Adipocyte (in vitro differentiated cells): ENCODE measurements at places on chromosomes 6 and 20.

DNA sequence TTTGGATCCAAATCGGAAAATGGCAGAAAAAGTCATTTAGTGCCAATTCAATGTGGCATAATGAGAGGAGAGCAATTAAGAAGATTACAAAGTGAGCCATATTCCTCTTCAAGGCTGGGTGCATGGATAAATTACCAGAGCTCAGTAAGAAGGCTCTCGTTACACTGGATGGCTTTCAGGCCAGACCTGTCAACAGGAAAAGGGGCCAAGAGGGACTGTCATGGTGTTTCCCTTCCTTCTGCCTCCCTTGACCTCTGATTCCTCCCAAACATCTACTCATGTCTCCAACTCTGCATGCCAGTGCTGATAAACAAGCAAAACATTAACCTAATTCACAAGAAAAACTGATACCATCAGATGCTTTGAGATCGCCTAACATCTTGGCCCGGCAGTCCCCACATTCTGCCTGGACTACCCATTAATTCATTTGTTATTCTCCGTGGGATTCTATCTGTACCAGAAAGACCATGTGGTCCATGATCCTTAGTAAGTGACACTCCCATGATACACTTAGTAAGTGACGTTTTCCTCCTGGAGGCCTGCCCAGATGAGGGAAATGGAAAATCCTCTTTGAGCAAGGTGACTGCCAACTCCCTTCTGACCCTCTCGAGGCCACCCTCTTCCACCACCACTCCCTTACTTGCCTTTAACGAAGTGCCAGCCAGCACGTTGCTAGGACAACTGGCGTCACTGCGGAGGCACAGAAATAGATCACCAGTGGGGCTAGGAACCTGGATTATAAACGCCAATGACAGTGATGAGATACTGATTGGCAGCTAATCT, 239.2 kb downstream of the GMPR start:
- DNase-seq, result no peak

DNA sequence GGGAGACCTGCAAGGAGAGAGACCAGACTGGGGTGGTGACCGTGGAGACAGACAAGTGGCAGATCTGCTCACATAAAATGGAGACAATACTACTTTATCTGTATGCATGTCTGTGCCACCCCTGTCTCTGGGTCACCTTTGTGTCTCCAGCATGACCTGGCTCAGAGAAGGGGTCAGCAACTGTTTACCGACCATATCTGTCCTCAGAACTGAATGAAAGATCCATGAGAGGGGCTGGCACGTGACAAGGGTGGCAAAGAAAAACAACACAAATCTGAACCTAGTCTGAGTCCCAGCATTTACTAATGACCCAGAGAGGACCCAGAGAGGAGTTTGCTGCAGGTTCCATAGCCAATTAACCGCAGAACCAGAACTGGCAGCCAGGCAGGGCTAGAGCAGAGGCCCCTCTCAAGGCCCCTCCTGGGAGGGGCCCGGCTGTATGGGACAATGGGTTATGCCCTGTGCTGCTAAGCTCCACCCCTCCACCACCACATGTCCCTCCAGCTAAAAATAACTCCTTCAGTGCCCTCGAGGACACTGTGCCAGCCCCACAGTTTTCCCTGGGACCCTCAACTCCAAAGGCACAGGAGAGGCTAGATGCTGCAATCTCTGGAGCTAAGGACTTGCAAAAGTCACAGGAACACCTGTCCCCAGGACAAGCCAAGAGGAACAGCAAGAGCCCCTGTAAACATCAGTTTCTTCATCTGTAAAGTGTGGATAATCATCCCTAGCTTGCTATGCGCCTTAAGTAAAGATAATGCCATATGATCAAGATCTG, 2.2 kb downstream of the AHCY start:
- DNase-seq, result peak; percentile 40

DNA sequence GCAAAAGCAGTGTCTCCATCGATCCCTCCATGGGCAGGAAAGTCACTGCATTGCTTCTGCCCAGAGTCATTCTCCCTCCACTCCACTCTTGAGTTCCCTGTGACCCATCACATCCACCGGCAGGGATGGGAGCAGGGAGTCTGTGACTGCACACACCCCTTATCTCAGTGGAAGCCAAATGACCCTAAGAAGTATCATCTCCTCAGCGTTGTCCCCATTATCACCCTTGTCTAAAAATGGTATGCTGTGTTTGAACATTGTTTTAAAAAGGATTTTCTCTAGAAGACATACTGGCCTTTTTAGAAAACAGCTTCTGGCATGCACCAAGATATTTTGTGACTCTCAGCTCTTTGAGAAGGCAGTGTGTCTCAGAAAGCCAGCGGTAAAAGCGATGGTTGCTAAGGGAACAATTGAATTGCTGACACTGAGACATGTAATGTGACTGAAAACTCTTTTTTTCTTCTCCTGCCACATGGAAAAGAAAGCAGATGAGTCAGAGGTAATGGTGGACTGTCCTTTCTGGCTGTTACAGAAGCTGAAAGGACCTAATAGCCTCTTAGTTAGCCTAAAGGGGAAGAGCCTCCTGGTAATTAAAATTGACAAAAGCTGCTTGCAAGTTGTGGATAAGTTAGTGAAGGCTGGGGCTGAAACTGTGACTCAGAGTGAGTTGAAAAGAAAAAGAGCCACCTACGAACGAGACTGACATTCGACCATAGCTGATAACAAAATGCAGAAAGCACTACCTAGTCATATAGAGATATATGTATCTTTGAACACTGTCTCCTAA, 120.5 kb downstream of the MAP3K7 start:
- DNase-seq, result no peak

DNA sequence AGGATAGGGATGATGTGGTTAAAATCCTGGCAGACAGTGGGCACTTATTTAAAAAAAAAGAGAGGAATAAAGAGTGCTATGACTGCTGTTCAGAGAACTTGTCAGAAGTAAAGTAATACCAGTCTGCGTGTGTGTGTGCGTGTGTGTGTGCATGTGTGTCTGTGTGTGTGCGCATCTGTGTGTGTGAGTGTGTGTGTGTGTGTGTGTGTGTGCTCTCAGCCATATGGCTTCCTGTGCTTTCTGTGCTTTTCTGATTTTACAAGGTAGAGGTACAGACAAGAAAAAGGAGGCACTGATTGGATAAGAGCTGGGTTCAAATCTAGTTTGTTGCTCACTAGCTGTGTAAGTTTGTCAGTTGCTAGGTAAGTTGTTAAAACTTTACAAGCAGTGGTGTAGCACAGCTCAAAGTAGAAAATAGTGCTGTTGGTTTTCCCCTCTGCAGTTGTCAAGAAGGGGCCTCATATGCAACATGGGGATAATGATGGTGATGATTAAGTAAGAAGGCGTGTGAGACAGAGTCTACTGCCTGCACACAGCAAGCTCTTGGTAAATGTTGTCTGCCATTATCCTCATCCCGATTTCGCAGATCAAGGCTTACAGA, 155.3 kb upstream of the ZNF217 start:
- DNase-seq, result peak; percentile 61

GRCh38 chr6:136532030-136532429, 18.2 kb downstream of the MAP7 start:
- DNase-seq, result no peak

DNA sequence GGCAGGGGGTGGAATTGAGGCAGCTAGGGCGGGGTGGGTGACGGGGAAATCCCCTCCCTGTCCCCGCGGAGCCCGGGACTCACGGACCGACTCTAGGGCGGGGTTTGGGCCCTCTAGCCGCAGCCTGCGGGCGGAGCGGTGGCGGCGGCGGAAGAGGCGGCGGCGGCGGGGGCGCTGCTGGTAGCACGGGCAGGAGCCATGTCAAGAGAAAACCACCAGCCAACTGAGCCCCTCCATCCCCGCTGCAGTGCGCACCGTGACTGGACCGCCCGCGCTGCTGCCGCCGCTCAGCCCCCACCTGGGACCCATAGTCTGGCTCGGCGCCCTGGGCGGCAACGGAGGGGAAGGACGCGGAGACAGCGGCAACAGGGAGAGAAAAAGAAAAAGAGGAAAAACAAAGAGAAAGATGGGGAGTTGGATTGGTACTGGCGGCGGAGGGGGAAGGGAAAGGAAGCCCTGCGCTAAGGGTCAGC, 1.2 kb upstream of the C6orf62 start:
- peak; percentile 77 for DNase-seq

DNA sequence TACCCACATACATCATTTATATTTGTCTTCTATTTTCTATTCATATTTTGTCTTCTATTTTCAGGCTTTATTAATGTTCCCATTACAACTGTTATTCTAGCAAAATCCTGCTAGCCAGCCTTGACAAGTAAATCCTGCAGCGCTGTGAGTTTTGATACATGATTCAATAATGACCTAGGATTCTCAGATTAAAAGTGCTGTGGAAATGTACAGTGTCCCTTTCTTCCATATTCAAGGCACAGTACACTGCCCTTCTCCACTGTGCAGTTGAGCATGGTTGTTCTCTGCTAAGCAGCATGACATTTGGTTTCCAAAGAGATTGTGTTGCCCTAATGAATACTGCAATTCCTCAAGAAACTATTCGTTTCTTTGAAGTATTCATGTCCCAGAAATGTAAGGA, 5.8 kb upstream of the HEY2 start:
- DNase-seq, result no peak

DNA sequence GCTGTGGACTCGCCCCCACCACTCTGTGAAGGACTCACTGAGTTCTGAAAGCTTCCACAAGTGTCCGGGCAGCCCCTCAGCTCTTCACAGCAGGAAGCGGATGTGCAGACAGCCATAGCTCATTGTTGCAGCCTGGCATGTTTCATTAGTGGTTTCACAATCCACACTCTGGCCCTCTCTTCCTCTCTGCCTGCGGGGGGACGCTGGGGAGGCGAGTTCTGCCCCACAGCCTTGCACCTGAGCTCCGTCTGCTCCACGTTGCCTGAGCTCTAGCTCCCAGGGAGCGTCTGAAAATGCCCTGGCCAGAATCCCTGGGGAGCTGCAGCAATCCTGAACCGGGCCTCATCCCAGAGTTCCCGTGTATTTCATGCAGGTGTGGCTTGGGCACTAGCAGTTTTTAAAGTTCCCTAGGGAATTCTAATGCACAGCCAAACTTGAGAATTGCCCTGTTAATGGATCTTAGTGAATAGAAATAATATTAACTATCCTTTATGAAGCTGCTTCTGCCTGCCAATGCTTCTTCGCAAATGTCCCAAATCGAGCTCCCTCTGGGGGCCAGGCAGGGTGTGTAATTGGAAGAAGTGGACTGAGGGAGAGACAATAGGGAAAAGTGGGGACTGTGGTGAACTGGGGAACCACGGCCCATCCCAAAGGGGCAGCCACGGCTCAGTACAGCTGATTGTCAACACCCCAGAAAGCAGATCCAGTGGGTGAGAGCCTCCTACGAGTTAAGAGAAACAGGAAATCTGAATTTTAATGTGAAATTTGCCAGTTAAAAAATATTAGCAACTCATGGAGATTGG, 51.5 kb downstream of the CTCFL start:
- DNase-seq, result no peak

DNA sequence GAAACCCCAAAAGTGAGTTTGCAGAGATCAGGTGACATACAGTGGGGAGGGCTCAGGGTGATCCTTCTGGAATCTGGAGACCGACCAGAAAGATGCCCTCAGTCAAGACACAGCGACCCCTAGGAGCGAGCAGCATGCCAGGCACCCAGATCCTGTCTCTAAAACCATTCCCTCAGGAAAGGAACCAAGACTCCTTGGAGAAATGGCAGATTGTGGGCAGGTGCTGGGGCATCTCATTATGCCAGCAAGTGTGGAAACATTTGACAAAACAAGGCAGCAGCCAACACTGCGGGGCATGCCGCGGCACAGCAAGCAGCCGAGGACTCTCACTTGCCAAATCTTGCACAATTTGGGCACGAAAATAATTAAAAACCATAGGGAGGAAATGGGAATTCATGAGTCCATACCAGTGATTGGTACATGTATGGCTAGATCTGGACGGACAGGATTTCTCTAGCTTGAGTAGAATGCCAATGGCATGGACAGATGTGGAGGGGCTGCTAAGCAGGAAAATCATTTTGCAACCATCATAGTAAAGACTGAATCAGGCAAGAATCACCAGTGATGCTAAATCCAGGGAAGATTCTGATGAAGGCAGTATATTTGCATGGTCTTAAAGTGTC, 76.9 kb downstream of the GINS1 start:
- no peak for DNase-seq

DNA sequence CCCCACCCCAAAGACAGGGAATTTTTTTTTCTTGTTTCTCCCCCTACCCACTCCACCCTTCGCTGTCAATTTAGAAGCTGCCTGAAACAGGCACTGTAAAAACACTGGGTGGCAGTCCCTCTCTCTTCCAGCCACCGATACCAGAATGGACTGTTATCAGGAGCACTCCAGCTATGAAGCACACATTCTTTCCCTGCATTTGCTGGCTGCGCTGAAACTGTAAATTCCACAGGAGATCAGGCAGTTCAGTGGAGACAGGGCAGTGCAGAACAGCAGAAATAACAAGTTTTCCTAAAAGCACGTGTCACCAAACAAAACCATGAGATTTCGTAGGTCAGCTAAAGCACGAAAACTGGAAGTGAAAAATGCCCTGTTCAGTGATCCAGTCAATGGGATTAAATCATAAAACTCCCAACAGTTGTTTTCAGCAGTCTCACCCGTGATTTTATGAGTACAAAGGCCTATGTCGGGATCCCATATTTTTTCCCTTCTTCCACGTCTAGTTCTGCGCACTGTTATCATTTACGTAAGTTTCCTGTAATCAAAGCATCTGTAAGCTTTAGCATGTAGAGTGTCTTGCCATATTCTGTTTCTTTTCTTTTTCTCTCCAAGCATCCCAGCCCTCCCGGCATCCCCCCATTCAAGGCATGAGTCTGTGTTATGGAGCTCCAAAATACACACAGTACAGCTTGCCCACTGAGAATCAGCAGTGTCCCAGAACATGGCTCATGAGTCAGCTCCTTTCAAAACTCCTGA, 359.9 kb upstream of the EPHA7 start:
- DNase-seq, result peak; percentile 33

- no peak for DNase-seq
These were observed 1205.5 kb upstream of the CITED2 start for GRCh38 chr6:140579918-140580317.

GRCh38 chr6:149150801-149151398, 166.6 kb upstream of the TAB2 start:
- DNase-seq, result no peak

- DNase-seq, result no peak
These were observed 88.6 kb upstream of the MOCS1 start for GRCh38 chr6:40022867-40023266.

DNA sequence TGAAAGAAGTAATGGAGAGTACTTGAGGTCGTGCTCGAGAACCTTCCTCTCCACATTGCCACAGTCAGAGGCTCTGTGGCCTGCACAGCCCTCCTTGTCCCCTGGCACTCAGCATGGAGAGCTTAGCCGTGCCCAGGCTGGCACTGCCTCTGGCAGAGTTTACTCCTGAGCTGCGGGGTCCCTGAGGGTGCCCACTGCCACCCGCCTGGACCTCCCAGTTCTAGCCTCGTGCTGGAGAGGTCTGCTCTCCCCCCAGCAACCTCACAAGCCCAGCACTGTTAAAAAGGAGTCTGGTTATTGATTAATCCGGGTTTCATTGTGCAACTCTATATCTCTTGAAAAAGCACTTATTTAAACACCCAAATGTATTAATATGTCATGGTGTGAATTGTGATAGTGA, 226.8 kb downstream of the TMEM242 start:
- no peak for DNase-seq

- DNase-seq, result no peak
These were observed 49.2 kb downstream of the CDH26 start for GRCh38 chr20:60007464-60007863.

GRCh38 chr6:136550330-136551071, at the start of gene MAP7:
TSS of gene MAP7 (minus strand) at chr6:136550422. CDS start at chr6:136550408, 14 bp downstream.
- DNase-seq, result peak; percentile 66

GRCh38 chr20:25692499-25692898, 4.2 kb downstream of the ZNF337 start:
- DNase-seq, result no peak
